ENCODE measurements at places on chromosomes 7 and 10.

DNA sequence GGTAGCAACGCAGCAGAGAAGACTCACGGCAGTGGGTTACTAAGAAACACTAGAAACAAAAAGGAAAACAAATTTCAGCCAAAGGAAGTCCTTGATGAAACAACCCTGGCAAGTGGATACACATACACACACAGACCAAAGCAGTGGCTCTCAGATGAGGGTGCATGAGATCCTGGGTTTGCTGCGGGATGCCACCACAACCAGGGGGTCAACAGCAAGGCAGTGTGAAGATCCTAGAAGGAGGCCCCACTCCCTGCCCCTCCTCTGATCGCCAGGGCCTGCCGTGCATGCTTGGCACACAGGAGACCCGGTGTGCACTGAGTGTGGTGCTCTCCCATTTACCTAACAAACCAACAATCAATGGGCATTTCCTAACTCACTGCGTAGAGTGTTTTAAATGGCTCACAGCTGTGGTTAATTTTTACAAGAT lies 252.3 kb upstream of the KLF14 start:
- no peak for DNase-seq

DNA sequence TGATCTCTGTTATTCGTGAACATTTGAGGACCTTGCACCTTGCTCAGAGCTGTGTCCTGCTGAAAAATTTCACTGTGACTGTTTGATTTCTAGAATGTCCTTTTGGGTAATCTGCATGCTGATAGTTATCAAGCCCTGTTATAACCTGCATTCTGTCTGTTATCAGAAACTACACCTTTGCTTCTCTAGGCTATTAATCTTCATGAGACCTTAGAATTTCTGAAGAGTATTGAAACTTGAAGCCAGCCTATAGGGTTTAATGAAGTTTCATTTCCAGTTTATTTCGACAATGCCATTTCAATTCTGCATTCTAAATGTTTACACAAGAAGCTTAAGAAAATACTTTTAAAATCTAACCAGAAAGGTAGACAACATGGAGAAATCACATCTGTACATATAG lies 856.2 kb downstream of the SORCS1 start:
- DNase-seq: no peak

DNA sequence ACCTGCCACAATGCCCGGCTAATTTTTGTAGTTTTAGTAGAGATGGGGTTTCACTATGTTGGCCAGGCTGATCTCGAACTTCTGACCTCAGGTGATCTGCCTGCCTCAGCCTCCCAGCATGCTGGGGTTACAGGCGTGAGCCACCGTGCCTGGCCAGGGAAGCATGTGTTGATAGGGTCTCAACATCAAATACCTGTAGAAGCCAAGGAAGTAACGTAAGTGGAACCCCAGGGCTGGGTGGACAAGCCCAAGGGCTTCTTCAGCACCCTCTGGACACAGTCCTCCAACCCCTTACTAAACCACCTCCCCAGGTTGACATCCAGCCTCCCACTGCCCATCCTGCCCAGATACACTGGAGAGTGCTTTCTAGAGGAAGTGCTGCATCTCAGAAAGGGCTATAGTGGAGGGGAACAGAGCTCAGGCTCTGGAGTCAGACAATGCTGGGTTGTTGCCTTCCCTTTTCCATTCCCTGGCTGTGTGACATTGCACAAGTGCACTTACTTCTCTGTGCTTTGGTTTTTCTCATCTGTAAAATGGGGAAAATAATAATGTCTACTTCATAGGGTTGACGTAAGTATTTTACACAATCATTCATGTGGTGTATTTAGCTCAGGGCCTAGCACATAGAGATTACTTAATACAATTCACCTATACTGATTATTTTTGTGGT lies 73.9 kb upstream of the KAT6B start:
- no peak for DNase-seq

DNA sequence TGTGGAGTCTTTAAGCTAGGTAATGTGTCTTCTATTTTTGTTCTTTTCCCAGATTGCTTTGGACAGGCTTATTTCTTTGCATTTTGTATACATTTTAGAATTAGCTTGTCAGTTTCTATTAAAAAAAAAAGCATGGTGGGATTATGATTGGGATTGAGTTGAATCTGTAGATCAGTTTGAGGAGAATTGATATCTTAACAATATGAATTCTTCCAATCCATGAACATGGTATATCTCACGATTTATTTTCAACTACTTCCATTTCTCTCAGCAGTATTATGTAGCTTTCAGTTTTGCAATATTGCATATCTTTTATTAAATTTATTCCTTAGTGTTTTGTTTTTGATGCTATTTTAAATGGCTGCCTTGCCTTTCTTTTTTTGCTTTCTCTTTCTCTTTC lies 13.7 kb downstream of the STARD3NL start:
- DNase-seq: no peak

GRCh38 chr10:52875336-52875735 lies 102.8 kb upstream of the MBL2 start:
- no peak for DNase-seq

DNA sequence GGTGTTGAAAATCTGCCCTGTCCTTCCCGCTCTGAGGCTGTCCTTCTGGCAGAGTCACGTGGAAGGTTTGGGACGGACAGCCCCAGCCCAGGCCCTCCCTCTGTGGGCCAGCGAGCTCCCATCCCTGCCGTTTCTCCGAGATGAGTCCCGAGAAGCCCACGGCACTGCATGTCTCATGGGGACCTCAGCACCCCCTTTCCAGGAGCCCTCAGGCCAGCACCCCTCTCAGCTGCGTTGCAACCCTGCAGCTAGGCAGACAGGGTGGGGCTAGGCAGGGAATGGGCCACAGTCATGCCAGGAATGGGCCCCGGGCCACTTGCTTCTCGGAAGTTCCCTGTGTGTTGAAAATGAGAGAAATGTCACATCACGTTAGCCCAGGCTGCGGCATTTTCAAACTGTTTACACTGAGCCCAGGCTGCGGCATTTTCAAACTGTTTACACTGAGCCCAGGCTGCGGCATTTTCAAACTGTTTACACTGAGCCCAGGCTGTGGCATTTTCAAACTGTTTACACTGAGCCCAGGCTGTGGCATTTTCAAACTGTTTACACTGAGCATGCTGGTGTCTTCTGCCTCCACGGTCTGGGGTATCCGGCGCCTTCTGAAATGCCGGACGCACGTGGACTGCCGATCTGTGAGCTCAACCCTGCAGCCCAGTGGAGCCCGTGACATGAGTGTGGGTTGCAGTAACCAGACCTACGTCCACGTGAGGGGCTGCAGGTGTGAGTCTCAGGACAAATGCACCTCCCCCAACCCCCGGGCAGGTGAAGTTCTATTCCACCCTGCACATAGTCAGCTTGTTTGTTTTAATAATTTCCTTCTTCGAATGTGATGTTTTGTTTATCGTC lies 42.6 kb downstream of the FAM20C start:
- DNase-seq: no peak

DNA sequence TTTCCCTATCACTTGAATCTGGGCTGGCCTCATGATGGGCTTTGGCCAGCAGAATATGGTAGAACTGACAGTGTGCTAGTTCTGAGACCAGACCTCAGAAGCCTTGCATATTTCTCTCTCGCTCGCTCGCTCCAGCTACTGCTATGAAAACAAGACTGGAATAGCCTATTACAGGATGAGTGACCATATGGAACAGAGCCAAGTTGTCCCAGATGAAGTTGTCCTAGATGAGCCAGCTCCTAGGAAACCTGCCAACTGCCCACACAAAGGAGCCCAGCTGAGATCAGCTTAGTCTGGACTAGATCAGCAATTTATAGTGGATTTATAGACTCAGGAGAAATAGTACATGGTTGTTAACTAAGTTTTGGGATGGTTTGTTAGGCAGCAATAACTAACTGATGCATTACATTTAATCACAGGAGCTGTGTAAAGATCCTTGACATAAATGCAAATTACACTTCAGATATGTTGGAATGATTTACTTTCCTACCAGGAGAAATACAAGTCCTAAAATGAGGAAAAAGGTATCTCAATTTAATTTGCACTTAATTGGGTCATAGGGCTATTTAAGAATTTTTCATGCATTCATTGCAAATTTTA lies 6.8 kb upstream of the HECW1 start:
- no peak for DNase-seq

- no peak for DNase-seq
These were observed 93.8 kb downstream of the PRTFDC1 start for GRCh38 chr10:24858288-24859270.

GRCh38 chr7:91050677-91051076 lies 213.6 kb upstream of the FZD1 start:
- DNase-seq: no peak

DNA sequence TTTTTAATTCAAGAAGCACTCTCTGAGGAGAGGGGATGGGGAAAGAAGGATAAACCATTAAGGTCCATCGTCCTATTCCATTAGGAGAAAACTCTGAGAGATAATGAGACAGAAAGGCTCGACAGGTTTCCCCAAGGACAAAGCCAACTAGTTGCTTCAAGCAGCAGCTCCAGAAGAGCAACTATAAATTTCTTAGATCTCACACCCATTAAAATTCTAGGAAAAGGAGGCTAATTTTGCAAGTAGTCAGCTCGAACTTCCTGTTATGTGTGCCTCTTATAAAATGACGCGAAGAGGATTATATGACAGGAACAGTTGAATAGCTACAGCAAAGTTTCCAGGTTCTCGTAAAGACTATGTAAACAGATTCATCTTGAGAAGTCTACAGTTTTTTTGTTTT lies 52.0 kb upstream of the ST8SIA6 start:
- DNase-seq: no peak

DNA sequence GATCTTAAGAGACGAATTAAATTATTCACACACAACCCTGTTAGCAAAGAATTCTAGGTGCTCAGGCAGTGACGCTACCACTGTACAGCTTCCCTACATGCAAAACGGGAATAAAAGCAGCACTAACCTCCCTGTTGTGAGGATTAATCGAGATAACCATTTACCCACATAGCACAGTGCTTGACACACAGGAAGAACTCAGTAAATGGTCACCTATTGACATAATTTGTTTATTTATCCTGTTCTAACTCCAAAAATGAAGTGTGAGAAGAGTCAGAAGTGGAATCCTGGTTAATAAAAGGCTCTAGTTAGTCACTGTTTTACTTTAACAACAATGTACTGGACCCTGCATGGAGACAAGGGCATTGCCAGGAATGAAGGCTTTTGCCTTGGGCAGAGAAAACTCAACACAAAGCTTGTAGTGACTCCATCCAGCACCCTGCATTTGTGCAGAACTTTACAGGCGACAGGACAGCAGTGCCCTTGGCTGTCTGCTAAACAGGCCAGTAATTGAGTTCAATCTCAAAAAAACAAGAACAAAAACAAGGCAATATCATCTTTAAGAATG lies 103.8 kb downstream of the SORBS1 start:
- DNase-seq: no peak

- no peak for DNase-seq
These were observed 2.8 kb downstream of the EBF3 start for GRCh38 chr10:129961157-129961701.

DNA sequence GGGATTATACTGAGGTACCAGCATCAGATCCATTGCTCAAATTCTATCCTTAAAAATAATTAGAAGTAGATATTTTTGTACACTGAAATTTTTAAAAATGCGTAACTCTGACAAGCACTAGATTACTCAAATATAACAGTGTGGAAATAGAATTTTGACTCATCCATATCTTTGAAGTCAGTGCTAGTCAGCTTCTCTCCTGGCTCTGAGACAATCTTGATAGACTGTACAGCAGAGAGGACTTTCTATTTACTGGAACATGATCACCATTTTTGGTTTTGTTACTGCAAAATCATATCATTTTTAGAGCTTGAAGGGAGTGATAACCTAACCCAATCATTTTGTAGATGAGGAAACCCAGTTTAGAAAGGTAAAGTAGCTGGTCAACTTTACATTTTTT lies 195.0 kb downstream of the MTERF1 start:
- no peak for DNase-seq

- DNase-seq: no peak
These were observed 32.3 kb upstream of the DPYSL4 start for GRCh38 chr10:132154440-132154839.

- no peak for DNase-seq
These were observed 44.3 kb downstream of the TCERG1L start for GRCh38 chr10:131266936-131267813.

- no peak for DNase-seq
These were observed 69.0 kb downstream of the TNRC18 start for GRCh38 chr7:5354460-5355232.

DNA sequence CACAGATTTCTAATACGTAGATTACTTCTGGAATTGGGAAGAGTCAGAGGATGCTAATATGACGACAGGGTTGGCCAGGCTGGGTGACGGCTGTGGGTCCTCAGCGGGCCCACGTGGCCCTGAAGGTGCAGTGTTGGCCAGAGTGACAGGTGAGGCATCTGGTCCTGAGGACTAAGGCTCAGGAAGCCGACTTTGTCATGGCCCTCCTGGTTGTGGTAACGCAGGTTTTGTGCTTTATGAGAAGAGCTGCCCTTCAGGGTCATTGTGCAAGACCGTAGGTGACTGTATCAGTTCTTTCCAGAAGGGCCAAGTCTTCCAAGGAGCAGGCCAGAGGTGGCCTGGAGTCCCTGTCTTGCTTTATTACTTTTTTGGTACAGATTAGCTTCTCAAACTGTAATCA lies 2.5 kb downstream of the EIF3B start:
- DNase-seq: no peak

DNA sequence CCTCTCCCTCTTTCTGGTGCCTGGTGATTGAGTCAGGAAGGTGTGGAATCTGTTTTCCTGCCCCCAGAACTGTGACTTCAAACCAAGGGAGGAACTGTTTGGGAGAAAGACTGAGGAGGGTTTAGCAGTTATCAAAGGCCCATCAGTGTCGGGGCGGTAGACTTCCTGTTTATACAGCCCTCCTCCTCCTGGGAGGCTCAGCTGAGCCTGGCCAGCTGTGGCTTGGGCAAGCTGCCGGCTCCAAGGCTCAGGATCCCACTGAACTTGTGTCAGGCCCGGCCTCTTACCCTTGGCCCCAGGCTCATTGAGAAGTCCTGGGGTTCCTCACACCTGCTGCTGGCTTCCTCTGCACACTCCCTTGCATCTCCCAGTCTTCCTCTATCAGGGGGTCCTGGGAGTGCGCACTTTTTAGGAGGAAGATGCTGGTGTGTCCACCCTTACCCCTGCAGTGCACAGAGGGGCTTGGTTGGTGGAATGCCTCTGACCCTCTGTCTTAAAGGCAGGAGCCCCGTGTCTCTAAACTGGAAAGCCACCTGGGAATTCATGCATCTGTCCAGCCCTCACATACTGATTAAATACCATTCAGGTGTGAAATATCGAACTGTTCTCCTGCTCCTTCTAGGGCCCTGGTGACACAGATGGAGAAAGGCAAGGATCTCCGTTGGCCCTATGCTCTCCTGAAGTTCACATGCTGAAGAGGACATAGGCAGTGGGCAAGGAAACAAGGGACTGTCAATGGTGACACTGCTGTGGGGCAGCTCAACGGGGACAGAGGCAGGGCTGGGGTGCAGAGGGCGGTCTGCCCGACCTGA lies 32.4 kb downstream of the CXCL12 start:
- DNase-seq: no peak

DNA sequence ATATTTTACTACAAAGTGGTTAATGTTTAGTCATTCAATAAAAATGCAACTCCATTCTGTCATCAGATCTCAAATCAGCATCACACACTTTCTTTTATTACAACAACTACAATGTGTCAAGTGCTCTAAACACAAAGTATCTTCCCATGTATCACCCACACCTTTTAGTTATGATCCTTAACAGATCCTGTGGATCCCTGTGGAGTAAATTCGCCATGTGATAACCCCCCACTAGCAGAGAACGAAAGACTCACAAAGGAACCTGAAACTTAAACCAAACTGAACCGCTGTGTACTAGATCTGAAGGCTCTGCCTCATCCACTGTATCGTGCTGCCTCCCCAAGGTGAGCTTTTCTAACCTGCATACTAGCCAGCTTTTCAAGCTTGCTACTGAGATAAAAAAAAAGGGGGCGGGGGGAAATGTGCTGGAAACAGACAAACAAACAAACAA lies 1.7 kb downstream of the DPY19L1 start:
- peak; percentile 1 for DNase-seq

All from effector CD8-positive, alpha-beta T cell (primary cell).